ENCODE measurements at places on chromosomes 4 and X.
A peak's percentile ranks its signal among the peaks of the same experiment; 100 is the strongest.

DNA sequence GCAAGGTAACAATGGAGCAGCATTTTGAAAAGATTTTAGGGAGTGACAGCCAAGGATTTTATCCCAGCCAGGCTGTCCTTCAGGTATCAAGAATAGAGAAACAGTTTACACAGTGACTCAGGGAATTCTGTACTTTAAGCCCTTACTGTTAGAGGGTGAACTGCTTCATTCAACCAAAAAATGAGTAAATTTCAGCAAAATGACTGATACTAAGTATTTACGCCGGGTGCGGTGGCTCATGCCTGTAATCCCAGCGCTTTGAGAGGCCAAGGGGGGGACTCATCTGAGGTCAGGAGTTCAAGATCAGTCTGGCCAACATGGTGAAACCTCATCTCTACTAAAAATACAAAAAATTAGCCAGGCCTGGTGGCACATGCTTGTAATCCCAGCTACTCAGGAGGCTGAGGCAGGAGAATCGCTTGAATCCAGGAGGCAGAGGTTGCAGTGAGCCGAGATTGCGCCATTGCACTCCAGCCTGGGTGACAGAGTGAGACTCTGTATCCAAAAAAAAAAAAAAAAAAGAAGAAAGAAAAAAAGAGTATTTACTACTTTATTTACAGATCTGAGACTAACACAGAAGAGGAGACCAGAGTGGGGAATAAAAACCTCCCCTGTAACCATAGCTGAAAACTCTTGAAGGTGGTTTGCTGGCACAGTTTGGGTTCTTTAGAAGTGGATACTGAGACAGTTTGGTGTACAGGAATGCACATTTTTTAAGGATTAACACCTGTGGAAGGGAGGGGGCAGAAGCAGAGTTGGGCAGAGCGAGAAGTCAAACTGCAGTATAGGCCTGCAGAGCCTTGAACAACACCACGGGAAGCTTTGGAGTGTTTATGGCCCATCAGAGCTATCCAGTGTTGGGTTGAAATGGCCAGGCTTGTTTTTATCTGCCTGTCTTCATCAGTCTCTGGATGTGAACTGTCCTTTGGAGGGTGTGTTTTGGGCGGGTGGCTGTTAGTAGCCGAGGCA, 40.5 kb downstream of the TMEM131L start:
- DNase-seq, result no peak

DNA sequence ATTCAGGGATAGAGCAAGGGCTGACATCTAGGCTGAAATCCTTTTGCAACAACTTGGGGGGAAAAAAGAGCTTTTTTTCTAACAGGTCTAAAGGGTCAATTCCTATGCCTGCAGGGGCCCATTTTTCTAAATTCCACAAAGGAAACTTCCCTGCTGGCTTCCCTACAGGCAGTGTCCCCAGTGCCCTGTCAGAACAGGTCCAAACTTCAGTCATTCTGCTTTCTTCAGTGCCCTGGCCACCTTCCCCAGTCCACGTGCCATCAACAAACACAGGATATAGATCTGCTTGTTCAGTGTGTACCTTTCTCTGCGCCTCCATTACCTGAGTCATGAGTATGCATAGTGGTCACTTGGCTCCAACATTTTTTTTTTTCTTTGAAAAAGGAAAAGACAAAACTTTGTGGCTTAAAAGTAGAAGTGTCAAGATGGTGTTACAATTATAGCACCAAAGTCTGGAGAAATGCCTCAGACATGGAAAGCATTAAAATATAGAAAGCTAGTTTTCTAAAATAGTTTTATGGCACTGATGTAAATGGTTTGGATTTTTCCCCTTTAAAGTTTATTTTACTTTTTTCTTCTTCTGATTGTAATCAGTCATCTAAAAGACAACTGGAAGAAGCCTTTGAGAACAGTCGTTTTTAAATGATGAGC, 84.0 kb upstream of the JADE1 start:
- no peak for DNase-seq

DNA sequence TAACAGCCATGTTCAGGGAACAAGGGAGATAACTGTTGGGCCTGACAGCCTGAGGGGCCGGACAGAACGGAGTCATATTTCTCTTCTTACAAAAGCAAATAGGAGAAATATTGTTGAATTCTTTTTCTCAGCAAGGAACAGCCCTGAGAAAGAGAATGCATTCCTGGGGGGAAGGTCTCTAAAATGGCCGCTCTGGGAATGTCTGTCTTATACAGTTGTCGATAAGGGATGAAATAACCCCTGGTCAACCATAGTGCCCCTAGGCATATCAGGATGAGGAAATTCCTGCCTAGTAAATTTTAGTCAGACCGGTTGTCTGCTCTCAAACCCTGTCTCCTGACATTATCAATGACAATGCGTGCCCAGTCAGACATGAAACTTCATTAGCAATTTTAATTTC, 1925.5 kb downstream of the PCDH7 start:
- no peak for DNase-seq

DNA sequence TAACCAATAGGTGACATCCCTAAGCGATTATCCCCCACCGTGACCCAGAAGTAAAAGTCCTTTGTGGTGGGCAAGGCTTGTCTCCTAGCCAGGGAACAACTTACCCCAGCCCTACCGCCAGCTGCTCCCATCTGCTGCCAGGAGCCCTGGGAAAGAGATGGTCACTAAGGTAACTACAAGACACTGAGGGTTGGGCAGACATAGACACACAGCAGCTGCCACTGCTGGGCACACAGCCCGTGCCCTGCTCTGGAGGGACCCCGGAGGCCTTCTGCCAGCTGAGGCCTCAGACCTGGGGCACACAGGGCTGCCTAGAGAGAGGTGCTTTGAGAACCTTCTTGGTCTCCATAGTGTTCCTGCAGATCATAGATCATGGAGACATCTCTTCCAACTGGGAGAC, 53.0 kb upstream of the PROM1 start:
- DNase-seq, result no peak

DNA sequence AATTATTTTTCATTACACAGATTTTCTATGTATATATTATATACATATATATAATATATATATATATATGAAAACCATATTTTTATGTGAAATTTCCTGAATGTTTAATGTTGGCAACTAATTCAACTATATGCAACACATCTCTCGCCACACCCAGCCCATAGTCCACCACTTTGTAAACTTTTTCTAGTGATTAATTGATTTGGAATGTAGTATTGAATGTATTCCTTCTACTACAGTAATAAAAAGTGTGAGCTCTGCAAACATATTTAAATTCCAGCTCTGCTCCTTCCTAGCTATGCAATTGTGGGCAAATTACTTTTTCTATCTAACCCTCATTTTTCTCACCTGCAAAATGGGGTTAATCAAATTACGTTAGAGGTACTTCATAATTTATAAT, 187.8 kb downstream of the TEX11 start:
- DNase-seq, result no peak

DNA sequence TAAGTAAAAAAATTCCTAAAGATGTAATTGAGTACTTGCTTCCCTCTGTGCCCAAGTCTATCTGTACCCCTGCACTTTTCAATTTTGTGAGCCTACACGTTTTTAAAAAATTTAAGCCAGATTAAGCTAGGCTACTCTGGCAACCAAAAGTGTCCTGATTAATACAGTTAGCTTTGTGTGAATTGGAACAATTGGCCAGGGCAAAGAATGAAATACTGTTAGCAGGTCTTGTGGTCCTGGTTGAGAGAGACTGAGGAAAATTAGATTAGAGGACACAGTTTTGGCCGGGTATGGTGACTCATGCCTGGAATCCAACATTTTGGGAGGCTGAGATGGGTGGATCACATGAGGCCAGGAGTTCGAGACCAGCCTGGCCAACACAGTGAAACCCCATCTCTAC, 293.3 kb downstream of the RAPGEF2 start:
- DNase-seq, result no peak

DNA sequence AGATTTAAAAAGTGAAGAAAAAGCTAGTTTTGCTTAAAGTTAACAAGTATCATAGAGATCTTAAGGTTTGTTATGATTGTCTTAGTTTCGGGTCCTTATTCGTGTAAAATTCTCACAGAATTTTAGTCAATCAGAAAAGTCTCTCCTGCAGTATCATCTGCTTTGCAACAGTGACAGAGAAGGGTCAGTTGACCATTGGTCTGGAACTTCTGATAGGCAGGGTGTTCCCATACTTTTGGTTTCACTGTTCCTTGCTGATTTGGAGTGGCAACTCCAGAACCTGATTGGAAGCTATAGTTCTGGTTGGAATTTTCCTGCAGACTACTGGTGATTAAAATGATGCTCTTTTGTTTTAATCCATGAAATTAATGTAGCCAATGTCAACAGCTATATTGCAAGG, 1.8 kb downstream of the IL15 start:
- DNase-seq, result no peak

DNA sequence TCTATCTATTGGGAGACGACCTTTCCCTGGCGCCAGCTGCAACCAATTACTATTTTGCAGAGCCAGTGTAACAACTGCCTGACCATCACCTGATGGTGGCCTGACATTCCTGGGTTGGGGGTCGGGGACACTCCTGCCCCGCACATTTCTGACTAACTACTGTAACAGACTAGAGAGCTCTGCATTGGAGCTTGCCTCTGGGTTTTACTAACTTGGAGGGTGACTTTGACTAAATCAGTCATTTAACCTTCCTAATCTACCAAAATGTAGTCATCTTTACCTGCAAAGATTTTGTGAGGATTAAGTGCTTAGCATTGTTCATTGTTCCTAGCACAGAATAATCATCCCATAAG, 37.5 kb upstream of the ABCG2 start:
- no peak for DNase-seq

DNA sequence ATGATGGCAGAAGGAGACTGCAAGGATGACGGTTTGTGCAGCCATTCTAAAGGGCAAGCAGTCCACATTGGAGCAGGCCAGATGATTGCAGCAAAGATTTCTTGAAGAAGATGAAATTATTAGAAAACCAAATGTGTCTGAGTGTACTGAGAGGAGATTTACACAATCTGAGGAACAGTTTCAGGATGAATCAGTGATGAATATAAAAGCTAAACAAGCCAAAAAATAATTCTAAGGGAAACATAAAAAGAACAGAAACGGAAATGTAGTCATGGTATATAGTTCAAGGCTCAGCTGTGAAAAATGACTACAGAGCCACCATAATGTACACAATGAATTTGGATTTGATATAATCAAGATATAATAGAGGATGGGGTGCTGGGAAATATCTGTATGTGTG, 168.5 kb downstream of the PDGFC start:
- no peak for DNase-seq

GRCh38 chr4:127525608-127526007, 107.1 kb upstream of the INTU start:
- DNase-seq, result no peak

DNA sequence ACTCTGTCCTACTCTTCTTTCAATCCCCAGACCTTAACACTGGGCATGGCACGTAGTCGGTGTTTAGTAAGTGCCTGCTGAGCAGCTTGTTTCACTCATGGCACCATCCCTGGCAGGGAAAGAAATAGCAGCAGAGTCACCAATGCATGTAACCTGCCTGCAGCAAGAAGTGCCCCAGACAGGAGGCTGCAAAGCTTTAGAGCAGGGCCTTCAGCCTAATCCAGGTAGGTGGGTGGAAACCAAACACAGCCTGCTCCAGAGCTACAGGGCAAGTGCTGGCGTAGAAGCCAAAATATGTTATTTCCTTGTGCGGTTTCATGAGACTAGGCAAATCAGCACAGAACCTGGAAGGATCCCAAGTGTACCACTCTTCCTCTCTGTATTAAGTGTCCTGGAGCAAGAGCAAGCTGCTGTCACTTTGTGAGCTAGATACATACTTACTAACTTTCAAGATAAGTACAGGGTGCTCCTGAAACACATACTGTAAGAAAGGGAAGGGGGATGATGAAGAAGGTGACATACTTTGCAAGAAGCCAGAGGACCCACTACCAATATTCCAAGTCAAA, 5.5 kb downstream of the PROM1 start:
- no peak for DNase-seq

- DNase-seq, result no peak
These were observed 1704.8 kb downstream of the STIM2 start for GRCh38 chr4:28565396-28565795.

DNA sequence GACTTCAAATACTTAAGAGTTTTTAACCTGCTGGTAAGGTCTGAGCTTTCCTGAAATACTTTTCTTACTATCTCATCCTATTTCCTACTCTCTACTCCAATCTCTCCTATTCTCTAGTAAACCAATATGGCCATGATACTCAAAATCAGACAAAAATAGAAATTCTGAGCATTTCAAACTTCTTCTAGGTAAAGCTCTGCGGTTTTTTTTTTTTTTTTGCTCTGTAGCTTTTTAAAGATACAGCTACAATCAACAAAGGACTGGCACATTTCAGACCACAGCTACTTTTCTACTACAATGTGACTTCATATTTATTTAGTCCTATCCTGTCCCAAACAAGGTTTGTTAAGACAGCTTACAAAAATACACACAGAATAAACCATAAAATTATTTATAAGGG, 31.1 kb downstream of the MAML3 start:
- no peak for DNase-seq

- DNase-seq, result no peak
These were observed 17.4 kb upstream of the RAB40A start for GRCh38 chrX:103536732-103537131.

GRCh38 chrX:63751481-63751880, 33.5 kb downstream of the ARHGEF9 start:
- DNase-seq, result no peak

GRCh38 chr4:84024405-84024804, 474.7 kb downstream of the NKX6-1 start:
- peak; percentile 19 for DNase-seq

DNA sequence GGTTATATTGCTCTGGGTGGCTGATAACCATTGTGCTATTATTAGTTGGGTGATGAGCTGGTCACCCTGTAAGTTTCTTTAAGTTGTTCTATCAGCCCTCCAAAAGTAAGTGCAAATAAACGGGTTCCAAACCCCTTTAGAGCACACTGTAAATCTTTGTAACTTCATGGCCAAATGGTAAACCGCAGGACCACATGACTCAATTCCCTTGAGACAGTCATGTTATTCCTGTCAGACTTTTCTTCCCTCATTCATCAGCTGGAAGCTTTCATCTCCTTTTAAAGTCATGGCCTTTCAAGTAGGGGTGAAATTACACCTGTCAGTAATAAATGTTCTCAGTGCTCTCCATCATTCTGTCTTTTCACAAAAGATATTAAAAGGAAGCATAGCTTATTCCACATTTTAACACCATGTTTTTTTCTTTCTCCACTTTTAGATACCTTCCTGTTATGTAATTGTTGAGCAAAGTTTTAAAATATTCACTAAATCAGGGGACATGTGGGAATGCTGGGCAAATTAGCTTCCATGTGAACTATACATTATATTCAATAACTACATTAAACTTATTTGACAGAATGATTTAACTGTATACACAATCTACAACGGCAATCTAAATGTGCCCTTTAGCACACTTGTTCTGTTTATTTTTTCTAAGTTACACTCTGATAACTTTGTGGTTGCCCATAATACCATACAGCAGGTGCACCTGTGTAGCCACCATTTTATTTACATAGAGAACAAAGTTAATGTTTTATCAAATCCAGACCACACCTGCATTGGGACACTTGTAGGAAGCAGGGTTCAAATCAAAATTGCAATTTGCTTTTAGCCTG, 275.5 kb downstream of the CFAP299 start:
- DNase-seq, result no peak

GRCh38 chrX:153303276-153304262, 18.0 kb downstream of the PNMA6F start:
- DNase-seq, result no peak

Measured in retina (tissue), 1 donor.